ENCODE measurements at places on chromosomes 4 and X. TPM values are rescaled to one million over a fixed set of nuclear protein-coding genes. Genes with fewer than 3 reads are reported as not detected.

GRCh38 chr4:10677796-10678497, 6.6 kb downstream of the CLNK start:
- no peaks in the 10 kb centered on the region for H3K36me3 ChIP-seq
- DNase-seq: no peak
- no peaks in the 10 kb centered on the region for H3K4me1 ChIP-seq
- H3K4me3 ChIP-seq: no peak overlapping the region

Gene TMEM128
- 7.4 TPM for total RNA-seq

DNA sequence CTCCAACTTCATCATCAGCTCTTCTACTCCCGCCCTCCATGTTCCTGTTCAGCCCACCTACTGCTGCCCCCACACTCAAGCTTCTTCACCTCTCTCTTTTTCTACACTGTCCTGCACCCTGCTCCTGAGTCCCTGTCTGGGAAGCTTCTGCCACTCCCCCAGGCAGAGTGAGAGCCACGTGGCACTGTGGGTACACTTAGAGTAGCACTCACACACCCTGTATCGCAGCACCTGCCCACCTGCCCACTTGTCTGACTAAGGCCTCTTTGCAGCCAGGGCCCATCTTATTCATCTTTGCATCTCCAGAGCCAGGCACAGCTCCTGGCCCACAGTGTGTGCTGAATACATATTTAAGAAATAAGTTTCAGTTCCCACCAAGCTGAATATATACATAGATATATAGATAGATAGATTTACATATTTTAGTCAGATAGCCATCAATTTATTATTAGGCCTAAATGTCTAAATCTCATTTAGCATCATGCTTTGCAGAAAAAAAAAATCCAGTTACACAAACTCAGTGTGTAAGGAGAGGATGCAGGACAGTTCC, 24.9 kb downstream of the CCDC149 start:
- no peak overlapping the region for H3K4me3 ChIP-seq
- H3K4me1 ChIP-seq: no peaks in the 10 kb centered on the region
- H3K27me3 ChIP-seq: no peaks in the 10 kb centered on the region
- H3K27ac ChIP-seq: no peak overlapping the region

DNA sequence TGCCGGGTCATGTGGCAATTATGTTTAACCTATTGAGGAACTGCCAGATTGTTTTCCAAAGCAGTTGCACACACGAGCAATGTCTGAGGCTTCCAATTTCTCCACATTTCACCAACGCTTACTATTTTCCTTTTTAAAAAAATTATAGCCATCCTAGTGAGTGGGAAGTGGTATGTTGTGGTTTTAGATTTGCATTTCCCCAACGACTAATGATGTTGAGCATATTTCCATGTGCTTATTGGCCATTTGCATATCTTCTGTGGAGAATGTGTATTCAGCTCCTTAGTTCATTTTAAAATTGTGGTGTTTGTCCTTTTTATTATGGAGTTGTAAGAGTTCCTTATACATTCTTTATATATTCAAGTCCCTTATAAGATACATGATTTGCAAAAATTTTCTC, 60.2 kb downstream of the MTMR1 start:
- H3K4me3 ChIP-seq: no peak overlapping the region
- no peaks in the 10 kb centered on the region for H3K27me3 ChIP-seq
- peaks cover 55% of the 10 kb centered on the region for H3K36me3 ChIP-seq
- DNase-seq: no peak

DNA sequence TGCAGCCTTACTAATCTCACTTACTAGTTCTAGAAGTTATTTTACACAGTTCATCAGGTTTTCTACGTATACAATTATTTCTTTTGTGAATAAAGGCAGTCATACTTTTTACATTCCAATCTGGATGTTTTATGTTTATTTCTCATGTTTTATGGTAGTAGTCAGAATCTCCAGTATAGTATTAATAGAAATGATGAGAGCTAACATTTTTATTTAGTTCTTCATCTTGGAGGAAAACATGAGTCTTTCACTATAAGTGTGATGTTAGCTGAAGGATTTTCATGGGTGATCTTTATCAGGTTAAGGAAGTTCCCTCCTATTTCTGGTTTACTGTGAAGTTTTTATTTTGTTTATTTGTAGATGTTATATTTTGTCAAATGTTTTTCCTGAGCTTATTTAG, 256.1 kb upstream of the GIMD1 start:
- DNase-seq: no peak
- no peaks in the 10 kb centered on the region for H3K36me3 ChIP-seq
- no peaks in the 10 kb centered on the region for H3K4me1 ChIP-seq
- H3K27me3 ChIP-seq: no peaks in the 10 kb centered on the region
- no peak overlapping the region for H3K27ac ChIP-seq

Gene MMAA
- total RNA-seq: 14.7 TPM

DNA sequence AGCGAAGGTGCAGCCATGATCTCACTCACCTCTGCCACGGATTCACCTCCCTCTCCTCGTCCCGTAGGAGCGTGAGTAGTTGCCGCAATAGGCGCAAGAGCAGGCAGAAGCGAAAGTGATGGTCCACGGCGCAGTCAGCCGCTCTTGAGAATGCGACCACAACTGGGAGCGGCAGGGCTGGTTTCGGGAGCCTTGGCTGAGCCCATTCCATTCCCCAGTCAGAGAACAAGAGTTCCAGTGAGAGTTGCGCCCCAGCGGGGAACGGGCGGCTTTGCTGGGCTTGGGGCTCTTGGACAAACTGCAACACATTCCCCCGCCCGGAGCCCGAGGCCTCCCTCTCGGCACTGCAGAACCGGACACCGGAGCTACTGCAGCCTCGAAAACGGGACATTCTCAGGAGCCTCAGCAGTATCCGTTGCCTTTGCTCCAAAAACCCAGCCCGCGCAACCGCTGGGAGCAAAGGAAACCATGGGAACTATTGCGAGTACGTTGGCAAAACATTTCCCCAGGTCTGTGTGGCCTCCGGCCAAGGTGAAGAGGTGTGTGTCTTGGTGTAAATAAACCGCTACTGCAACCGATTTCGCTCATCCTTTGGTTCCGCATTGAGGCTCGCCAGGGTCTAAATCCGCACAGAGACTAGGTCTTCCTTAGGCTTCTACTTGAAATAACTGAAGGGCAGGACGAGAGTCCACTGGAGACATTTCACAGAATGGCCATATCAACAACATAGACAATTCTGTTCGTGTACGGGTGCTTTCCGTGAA, 5.7 kb upstream of the ZBTB33 start:
- DNase-seq: peak; percentile 58
- peak overlapping the region; percentile 90 for H3K4me3 ChIP-seq
- H3K27ac ChIP-seq: peak overlapping the region; percentile 37

Gene MND1
- 0.67 TPM for total RNA-seq

Gene CXCL11
- not detected for total RNA-seq

- peaks cover 4% of the 10 kb centered on the region for H3K36me3 ChIP-seq
- no peak for DNase-seq
- peaks cover 10% of the 10 kb centered on the region for H3K4me1 ChIP-seq
- H3K27ac ChIP-seq: no peak overlapping the region
These were observed 98.4 kb downstream of the STIM2 start for GRCh38 chr4:26958925-26959653.

DNA sequence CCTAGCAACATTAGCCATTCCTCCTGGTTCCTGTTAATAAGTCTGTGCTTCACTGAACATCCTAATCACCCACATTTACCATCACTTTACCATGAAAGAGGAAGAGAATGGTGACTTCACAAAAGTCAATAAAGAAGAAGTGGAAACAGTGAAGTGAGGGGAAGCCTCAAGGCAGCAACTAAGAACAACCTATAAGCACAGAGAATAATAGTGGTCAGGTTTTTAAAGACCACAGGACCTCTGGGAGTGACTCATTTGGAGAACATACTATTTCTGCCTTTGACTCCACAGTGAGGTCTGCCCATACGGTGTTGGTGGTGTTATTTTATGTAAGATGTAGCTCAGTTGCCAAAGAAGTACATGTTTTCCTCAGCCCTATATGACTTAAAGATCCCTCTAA, 86.0 kb upstream of the TET2 start:
- DNase-seq: no peak
- H3K4me1 ChIP-seq: peaks cover 12% of the 10 kb centered on the region
- H3K4me3 ChIP-seq: peak overlapping the region; percentile 54
- no peaks in the 10 kb centered on the region for H3K27me3 ChIP-seq
- no peaks in the 10 kb centered on the region for H3K36me3 ChIP-seq
- no peak overlapping the region for H3K27ac ChIP-seq

Gene ADGRG4
- not detected for total RNA-seq

Gene PFKFB1
- total RNA-seq: 0.35 TPM

DNA sequence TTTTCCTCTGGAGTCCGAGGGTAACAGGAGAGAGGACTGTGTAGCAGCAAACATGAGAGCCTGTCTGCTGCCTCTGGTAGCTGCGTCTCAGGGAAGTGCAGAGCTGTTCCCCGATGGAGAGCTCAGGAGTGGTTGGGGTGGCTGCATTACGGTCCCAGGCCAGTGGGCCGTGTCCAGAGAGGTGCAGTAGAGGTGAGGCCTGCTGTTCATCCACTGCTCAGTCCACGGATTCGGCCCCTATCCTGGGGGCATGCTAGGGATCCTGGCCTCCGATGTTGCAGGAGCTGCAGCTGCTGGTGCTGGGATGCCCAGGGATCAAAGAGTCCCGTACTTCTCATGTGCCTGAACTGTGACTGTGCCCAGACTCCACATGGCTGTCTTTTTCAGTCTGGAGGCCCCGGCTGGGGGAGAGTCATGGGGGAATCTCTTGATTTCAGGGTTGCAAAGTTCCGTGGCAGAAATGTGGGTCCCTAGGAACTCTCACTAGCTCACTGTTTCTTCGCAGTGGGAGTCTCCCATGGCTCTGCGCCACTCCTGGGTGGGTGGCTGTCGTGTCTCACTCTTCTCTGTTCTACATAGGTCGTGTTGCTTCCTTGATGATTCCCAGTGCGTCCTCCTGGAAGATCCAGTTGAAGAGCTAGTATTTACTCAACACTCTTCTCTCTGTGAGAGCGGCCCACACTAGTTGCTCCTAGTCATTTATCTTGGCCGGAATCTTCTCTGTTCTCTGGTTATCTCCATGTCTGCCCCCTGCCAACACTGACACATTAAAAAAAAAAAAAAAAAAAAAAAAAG, 109.5 kb upstream of the CENPE start:
- H3K4me1 ChIP-seq: no peaks in the 10 kb centered on the region
- no peak overlapping the region for H3K4me3 ChIP-seq
- H3K27me3 ChIP-seq: no peaks in the 10 kb centered on the region
- H3K27ac ChIP-seq: no peak overlapping the region
- no peaks in the 10 kb centered on the region for H3K36me3 ChIP-seq
- no peak for DNase-seq

- no peak for DNase-seq
- H3K27me3 ChIP-seq: peaks cover 4% of the 10 kb centered on the region
- H3K4me3 ChIP-seq: no peak overlapping the region
- H3K27ac ChIP-seq: no peak overlapping the region
- H3K4me1 ChIP-seq: no peaks in the 10 kb centered on the region
- no peaks in the 10 kb centered on the region for H3K36me3 ChIP-seq
These were observed 7.3 kb upstream of the KLHL8 start for GRCh38 chr4:87227751-87228151.

GRCh38 chrX:1578511-1579173, 12.8 kb upstream of the AKAP17A start:
- DNase-seq: no peak
- H3K27ac ChIP-seq: no peak overlapping the region
- peaks cover 51% of the 10 kb centered on the region for H3K4me1 ChIP-seq
- H3K27me3 ChIP-seq: no peaks in the 10 kb centered on the region

GRCh38 chr4:186304216-186304615, 38.2 kb downstream of the F11 start:
- no peaks in the 10 kb centered on the region for H3K27me3 ChIP-seq
- no peaks in the 10 kb centered on the region for H3K36me3 ChIP-seq
- H3K4me3 ChIP-seq: no peak overlapping the region
- H3K4me1 ChIP-seq: no peaks in the 10 kb centered on the region
- no peak overlapping the region for H3K27ac ChIP-seq

DNA sequence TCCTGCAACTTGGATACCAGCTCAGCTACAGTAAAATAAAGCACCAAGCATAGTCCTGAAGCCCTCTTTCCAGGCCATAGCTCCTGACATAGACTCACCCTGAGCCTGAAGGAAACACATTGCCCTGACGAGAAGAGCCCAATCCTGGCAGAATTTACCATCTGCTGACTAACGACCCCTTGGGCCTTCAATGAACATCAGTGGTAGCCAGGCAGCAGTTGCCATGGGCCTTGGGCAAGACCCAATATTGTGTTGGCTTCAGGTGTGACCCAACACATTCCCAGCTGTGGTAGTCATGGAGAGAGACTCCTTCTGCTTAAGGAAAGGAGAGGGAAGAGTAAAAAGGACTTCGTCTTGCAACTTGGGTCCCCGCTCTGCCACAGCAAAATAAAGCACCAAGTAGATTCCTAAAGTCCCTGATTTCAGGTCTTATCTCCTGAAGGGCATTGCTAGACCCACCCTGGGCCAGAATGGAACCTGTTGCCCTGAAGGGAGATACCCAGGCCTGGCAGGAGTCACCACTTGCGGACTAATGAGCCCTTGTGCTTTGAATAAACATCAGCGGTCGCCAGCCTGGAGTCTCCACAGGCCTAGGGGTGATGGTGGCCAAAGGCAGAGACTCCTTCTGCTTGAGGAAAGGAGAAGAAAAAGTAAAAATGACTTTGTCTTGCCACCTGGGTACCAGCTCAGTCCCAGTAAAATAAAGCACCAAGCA, 902.6 kb downstream of the C4orf33 start:
- H3K27me3 ChIP-seq: no peaks in the 10 kb centered on the region
- no peak for DNase-seq
- H3K4me3 ChIP-seq: no peak overlapping the region
- H3K4me1 ChIP-seq: no peaks in the 10 kb centered on the region
- H3K27ac ChIP-seq: no peak overlapping the region

Gene DGKK
- not detected for total RNA-seq
